ENCODE measurements at places on chromosomes 3 and 15.

DNA sequence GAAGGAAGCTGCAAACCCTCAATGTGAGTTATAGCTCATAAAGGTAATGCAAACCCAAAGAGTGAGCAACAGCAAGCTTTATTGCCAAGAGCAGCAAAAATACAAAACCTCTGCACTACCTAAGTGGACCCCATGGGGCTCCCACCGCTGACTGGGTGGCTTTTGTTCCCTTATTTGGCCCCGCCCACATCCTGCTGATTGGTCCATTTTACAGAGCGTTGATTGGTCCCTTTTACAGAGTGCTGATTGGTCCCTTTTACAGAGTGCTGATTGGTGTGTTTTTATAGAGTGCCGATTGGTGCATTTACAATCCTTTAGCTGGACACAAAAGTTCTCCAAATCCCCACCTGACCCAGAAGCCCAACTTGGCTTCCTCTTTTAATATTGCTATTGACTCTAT, 154.5 kb upstream of the NSMCE3 start:
- no peak for DNase-seq

- no peak for DNase-seq
Measured at GRCh38 chr3:196186651-196187573, 24.3 kb downstream of the ZDHHC19 start.

GRCh38 chr3:278300-279064, 81.9 kb downstream of the CHL1 start:
- no peak for DNase-seq

GRCh38 chr15:31346367-31347066, 19.9 kb downstream of the KLF13 start:
- DNase-seq = no peak

GRCh38 chr3:56053727-56054126, 414.5 kb downstream of the ERC2 start:
- no peak for DNase-seq

DNA sequence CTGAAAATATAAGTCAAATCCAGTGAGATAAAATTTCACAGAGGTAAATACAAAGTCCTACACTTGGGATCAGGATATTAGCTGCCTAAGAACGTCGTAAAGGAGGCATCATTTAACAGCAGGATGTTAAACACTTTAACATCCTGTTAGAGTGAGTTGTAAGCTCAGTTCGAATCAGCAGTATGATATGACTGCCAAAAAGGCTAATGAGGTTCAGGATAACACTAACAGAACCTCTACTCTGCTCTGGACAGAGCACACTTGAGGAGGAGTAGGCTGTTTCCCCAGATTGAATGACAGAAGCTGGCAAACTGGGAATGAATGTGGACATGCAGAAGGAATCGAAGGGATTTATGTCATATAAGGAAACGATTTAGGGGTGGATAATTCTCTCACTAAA, 227.1 kb upstream of the CD96 start:
- no peak for DNase-seq

- DNase-seq = no peak
Measured at GRCh38 chr3:55818485-55818884, 331.4 kb upstream of the WNT5A start.

- DNase-seq = no peak
Measured at GRCh38 chr15:31458596-31459399, 132.2 kb downstream of the KLF13 start.

DNA sequence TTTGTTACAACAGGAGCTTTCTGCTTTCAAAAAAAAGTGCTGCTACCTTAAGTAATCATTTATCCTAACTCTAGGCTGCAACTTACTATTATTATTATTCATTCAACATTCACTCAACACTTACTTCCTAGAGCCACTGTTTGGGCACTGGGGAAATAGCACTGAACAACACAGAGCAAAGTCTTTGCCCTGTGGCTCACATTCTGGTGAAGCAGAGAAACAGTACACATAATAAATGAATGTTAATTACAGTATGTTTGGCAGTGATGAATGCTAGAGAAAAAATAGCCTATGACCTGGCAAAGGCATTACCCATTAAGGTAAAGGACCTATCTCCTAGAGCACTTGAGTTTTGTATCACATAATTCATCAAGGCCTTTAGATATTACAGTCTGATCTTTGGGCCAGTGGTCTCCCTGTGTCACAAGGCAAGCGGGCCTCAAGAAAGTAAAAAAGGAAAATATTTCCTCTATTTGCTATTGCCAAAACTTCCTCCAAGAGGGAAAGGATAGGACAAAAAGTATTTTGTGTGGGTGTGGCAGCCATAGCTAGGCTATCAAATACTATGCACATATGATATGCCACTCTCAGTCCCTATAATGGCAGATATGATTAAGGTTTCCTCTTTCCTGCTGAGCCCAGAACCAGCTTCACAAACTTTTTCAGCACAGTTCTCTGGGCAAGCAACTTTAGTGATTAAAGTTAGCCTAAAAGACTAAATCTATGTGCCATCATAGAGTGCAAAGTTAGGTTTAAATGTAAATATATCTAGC, 142.8 kb downstream of the FHIT start:
- no peak for DNase-seq

DNA sequence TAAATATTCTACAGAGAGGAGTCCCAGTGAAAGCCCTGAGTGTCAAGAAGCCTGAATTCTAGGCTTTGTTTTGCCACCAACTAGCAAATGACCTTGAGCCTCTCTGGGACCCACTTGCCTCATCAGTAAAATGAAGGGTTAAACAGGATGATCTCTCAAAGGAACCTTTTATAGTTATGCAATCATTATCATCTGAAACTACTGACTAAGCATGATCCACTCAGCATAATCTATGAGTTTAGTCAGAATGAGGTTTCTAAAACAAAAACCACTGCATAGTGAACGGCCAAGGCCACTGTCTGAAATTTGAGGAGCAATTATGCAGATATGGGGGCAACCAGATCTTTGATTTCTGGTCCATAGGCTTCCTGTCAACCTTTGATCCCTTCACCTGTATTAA, 319.0 kb downstream of the MECOM start:
- no peak for DNase-seq

DNA sequence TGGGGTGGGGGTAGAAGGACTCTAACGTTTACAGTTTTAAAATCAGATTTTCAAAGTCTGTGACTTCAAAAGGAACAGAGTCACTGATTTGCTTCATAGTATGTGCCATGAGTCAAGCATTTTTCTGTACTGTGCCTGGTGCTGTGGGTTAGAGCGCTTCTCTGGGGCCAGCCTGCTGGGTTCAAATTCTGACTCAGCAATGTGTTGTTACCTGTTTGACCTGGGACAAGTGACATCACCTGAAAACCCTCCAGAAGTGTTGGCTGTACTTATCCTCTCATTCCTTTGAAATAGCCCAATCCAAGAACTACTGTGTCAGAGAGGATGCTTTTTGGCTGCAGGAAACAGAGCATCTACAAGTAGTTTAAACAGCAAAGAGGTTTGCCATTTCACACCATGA, 101.7 kb downstream of the LSM3 start:
- no peak for DNase-seq

Data from GM04503 (cell line).